Thymus (tissue), 14 donors: ENCODE measurements at places on chromosomes 6 and 20.

DNA sequence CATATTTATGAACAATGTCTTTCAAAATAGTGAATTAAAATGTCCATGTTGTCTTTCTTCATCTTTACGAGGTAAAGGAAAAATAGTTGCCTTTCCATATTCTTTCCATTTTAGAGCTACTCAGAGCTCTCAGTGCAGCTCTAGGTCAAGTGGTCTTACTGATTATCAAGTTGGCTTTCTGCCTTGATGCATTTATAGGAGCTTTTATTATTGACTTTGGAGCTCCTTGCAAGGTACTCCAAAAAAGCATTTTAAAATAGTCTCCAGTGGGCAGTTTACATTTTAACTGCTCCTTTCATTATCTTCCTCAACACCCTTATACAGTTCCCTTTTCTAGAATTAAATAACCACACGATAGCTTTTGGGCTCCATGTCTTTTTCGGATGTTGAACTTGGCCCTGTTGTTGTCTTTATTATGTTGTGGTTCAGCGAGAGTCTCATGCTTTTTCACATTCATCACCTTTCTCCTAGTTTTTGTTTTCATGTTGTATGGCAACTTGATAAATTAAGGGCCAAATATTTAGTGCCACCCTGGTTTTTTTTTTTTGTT is 122.9 kb downstream of the CLIC5 start:
- DNase-seq, result no peak

DNA sequence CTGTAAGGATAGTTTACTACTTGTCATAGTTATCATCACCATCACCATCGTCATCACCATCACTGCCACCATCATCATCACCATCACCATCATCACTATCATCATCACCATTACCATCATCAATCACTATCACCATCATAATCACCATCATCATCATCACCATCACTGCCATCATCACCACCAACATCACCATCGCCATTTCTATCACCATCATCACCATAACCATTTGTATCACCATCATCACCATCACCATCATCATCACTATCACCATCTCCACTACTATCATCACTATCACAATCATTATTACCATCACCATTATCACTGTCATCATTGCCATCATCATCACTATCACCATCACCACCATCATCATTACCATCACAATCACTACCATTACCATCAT is 655.5 kb upstream of the DEFB115 start:
- no peak for DNase-seq

- no peak for DNase-seq
Measured at GRCh38 chr6:72248621-72249020, 362.3 kb downstream of the RIMS1 start.

- DNase-seq, result no peak
Measured at GRCh38 chr6:31844507-31844906, 17.0 kb downstream of the HSPA1B start.

GRCh38 chr20:37693242-37693634 is 592 bp upstream of the CTNNBL1 start:
- DNase-seq, result no peak

DNA sequence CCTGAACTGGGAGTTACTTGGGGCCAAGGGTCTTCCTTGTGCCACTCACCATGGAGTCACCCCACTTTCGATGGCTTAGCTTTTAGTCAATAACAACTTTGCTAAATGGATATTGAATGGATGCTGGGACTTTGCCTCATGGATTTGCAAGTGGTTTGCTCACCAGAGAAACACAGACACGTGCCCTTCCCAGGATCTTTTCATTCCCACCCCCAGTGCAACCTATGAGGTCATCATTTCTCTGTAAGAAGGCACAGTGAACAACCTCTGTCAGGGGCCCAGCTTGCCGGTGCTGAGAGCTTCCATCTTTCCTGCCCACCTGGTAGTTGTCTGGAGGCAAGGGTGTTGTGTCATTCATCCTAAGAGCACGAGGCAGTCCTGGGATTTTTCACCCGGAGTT is 256.8 kb upstream of the PMEPA1 start:
- no peak for DNase-seq

GRCh38 chr6:113433335-113433991 is 423.7 kb upstream of the MARCKS start:
- DNase-seq, result no peak

DNA sequence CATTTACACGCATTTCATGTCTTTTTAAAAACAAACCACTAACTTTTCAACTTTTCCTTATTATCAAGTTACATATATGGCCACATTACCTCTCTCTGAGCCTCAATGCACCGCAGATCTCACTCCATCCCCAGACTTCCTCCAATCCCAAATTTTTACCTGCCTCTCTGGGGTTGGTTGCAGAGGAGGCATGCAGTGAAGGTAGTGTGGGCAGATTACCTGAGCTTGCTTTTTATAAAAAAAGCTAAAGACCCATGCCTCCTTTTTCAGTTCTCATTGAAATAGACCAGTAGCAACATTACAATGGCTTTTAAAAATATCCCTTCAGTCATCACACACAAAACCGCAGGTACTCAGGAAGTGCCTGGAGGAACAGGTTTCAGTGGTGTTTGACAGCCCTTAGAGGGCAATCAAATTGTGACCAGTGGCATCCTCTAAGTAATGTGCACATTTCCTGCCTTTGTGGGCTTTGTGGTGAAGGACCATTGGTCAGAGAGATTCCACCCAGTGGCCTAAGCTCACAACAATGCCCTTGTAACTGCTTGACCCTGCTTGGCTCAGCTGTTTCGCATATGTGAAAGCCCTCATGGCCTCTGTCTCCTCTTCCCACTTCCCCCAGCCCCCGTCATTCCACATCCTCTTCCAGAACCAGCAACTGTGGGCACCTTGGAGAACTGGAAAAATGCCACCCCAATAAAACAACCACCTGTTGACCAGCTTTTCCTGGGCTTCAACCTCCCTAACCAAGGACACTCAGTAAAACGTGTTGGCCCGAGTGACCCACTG is 30.2 kb upstream of the IL17A start:
- DNase-seq, result peak; percentile 17

DNA sequence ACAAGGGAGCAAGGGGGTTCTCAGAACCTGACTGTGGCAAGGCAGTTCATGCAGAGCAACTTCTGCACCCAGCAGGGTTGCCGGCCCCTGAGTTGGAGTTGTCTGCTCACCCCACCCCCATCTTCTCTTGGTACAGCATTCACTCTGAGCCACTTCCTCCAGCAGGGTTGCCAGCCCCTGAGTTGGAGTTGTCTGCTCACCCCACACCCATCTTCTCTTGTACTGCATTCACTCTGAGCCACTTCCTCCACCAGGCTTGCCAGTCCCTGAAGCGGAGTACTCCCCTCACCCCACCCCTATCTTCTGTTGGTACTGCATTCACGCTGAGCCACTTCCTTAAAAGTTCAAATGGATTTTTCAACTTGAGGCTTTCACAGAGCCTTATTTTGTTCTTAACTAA is 79.7 kb upstream of the SYNDIG1 start:
- peak; percentile 86 for DNase-seq

- DNase-seq, result no peak
Measured at GRCh38 chr20:59645761-59646171, 41.4 kb downstream of the PHACTR3 start.

DNA sequence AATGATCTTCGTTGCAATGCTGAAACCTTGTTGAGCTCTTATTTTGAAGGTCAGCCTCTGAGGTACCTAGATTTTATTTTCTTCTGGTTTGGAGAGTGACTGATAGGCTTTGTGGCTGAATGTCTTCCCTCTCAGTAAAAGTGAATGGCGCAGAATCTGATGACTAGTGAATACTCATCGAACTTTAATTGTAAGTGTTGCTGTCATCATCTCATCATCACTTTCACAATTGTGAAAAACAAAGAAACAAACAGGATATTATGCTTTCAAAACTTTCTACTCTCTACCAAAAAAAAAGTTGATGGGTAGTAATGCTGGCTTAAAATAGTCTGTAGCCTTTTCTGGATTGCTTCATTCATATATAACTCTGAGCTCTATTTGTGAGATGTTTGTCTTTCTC is 239.5 kb upstream of the RAB32 start:
- DNase-seq, result no peak

GRCh38 chr6:7617801-7618764 is 28.1 kb downstream of the SNRNP48 start:
- DNase-seq, result no peak

GRCh38 chr6:151007922-151008321 is 142.4 kb downstream of the MTHFD1L start:
- DNase-seq, result no peak

DNA sequence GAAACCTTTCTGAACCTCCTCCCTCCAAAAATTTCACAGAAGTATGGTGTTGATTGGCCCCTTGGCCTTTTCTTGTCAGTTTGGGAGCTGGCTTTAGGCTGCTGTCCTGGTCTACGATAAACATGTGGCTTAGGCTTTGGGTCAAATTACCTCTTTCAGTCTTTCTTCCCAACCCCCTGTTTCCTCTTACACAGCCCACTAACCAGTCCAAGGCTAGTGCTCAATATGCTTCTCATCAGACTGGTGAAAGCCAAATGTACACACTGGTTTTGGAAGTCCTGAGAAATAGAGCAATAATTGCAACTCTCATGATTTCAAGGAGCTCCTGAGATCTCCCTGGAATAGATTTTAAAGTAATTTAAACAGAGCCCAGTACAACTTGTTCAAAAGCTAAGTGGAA is 933.7 kb upstream of the GJE1 start:
- no peak for DNase-seq

GRCh38 chr6:73043446-73043845 is 181.8 kb downstream of the KHDC1L start:
- no peak for DNase-seq

- DNase-seq, result no peak
Measured at GRCh38 chr6:11412616-11413015, 124.9 kb upstream of the TMEM170B start.

- no peak for DNase-seq
Measured at GRCh38 chr6:130161683-130162404, 60.9 kb downstream of the SAMD3 start.

DNA sequence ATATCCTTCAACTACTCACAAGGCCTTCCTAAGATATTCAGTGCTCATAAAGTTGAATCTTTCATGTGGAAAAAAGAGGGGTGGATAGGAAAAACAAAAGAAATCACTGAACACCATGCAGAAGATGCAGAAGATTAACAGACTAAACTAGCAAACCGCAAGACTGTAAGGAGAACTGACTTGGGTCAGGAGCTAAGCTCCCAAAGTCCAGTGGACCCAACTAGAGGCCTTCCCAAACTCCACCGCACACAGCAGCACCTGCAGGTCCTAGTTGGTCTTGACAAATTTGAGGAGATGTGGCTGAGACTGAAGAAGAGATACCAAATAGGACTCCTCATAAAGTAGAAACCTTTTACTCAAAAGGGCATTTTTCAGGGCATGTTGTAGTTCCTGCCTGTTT is 3.3 kb downstream of the RIPK1 start:
- DNase-seq, result no peak

DNA sequence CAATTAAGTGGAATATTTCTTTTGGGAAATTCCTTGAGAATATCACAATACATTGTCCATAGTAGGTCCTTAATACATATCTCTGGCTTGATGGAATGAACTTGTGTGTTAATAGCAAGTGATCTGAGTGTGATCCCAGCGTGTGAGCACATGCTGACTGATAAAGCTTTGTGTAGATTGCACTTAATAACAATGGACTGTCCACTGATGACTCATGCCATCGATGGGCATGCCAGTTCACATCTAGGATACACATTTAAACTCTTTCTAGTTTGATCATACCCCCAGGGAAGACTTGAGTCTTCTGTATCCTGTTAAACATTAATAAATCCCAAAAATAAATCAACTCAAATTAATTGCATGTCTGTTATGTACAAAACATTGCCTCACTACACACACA is 454.3 kb upstream of the SPTLC3 start:
- DNase-seq, result no peak

DNA sequence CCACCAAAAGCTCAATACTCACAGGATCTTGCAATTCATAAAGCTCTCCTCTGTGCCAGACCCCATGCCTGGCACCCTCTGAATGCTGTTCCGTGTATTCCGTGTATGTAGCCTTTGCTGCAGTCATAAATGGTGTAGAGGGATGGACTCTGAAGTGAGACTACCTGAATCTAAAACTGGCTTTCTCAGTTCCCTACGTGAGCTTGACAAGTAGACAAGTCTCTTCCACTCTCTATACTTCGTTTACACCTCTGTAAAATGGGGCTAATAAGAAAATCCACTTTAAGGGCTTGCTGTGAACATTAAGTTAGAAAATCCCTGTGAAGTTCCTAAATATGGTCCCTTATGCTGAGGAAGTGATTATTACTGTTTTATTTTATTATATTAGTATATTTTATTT is 31.5 kb downstream of the PPP1R16B start:
- no peak for DNase-seq
